ENCODE measurements at places on chromosomes 13 and 19. TPM values are rescaled to one million over a fixed set of nuclear protein-coding genes. Genes with fewer than 3 reads are reported as not detected.

- H3K36me3 ChIP-seq = no peaks in the 10 kb centered on the region
- no peak for DNase-seq
- H3K27me3 ChIP-seq = no peaks in the 10 kb centered on the region
- H3K4me3 ChIP-seq = no peak overlapping the region
- H3K4me1 ChIP-seq = no peaks in the 10 kb centered on the region
- no peak overlapping the region for H3K27ac ChIP-seq
Observed at GRCh38 chr13:112469071-112469745, 93.1 kb downstream of the SPACA7 start.

Gene SOX1
- not detected for total RNA-seq

DNA sequence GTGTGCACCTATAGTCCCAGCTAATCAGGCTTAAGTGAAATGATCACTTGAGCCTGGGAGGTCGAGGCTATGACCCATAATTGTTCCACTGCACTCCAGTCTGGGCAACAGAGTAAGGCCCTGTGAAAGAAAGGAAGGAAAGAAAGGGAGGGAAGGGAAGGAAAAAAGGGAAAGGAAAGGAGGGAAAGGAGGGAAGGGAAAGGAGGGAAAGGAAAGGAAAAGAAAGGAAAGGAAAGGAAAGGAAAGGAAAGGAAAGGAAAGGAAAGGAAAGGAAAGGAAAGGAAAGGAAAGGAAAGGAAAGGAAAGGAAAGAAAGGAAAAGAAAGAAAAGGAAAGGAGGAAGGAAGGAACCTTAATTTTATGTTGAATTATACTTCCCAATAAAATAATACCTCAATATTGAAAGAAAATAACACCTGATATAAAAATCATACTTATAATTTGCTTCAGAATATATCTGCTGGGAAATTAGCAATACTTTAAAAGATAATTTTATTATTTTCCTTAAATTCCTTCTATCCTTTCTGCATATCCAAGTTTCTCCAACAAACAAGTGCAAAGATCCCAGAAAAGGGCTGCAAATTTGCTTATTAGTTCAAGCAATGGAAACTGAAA, 177.3 kb downstream of the KLF12 start:
- no peak overlapping the region for H3K4me3 ChIP-seq
- no peaks in the 10 kb centered on the region for H3K27me3 ChIP-seq
- H3K4me1 ChIP-seq = peaks cover 5% of the 10 kb centered on the region
- DNase-seq = no peak
- no peak overlapping the region for H3K27ac ChIP-seq

Gene ZNF665
- total RNA-seq = 9.8 TPM

Gene ATP1A3
- total RNA-seq = 0.45 TPM

DNA sequence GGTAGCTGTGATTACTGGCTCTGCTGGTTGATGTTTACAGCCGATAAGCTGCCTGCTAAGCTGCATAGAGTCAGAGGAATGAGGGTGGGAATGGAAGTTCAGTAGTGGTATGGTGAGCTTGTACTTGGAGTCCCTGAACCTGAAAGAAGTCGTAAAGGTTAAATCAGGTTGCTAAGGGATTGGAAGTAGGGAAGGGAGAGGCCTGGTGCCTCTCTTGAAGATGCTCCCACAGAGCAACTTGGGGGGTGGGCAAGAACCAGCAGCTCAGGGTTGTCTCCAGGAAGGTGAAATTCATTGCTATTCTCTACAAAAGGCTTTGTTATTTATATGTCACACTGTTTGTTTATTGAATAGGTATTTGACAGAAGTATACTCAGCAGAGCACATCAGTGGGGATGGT, 73.8 kb upstream of the OLFM4 start:
- H3K27me3 ChIP-seq = no peaks in the 10 kb centered on the region
- peaks cover 13% of the 10 kb centered on the region for H3K4me1 ChIP-seq
- H3K36me3 ChIP-seq = no peaks in the 10 kb centered on the region
- H3K27ac ChIP-seq = no peak overlapping the region
- no peak overlapping the region for H3K4me3 ChIP-seq

- DNase-seq = no peak
- H3K27me3 ChIP-seq = no peaks in the 10 kb centered on the region
- peaks cover 5% of the 10 kb centered on the region for H3K4me1 ChIP-seq
Observed at GRCh38 chr13:62537593-62537992, 1121.9 kb upstream of the PCDH20 start.

GRCh38 chr13:106385654-106386053, 149.8 kb downstream of the EFNB2 start:
- no peak for DNase-seq
- no peak overlapping the region for H3K4me3 ChIP-seq
- no peaks in the 10 kb centered on the region for H3K36me3 ChIP-seq
- peak overlapping the region; percentile 80 for H3K27ac ChIP-seq
- H3K4me1 ChIP-seq = peaks cover 47% of the 10 kb centered on the region

Gene KRTDAP
- 3.3 TPM for total RNA-seq

DNA sequence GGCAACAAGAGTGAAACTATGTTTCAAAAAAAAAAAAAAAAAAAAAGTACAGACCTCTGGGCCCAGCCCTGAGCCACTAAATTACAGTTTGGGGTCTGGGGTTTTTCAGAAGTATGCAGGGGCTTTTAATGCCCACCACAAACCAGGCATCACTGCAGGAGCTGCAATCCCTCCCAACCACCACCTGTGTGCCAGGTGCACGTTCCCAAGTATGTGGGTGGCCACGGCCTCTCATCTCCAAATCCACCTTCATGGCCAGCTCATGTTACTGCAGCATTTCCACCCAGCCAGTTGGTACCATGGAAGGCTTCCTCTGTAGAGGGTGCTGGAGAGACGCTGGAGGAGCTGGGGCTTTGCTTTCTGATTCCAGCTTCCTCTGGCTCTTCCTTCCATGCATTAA, 26.5 kb downstream of the CEP89 start:
- no peak overlapping the region for H3K27ac ChIP-seq
- H3K36me3 ChIP-seq = peaks cover 56% of the 10 kb centered on the region
- DNase-seq = no peak
- no peak overlapping the region for H3K4me3 ChIP-seq
- H3K27me3 ChIP-seq = no peaks in the 10 kb centered on the region

Gene CEACAM19
- total RNA-seq = 11.0 TPM

Gene CCL25
- 0.29 TPM for total RNA-seq

DNA sequence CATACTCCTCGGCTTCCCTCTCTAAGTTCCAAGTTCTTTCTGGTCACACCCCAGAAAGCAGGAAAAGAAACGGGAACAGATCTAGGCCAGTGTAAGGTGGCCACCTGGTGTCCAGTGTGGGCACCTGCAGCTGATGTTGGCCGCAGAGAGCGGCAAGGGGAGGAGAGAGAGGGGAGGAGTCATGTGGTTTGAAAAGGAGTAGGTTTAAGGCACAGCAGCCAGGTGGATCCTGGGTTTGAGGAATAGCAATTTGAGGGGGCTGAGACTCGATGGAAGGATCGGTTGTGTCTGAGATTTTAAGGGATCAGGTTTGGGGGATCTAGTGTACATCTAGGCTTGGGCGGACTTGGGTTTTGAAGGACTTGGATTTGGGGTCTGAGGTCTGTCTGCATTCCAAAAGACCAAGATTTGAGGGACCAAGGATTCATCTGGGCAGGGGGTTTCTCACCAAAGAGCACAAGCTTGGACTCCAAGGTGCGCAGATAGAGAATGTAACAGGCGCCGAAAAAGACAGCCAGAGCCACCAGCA, 1.2 kb downstream of the RABAC1 start:
- H3K36me3 ChIP-seq = peaks cover 2% of the 10 kb centered on the region
- H3K27me3 ChIP-seq = no peaks in the 10 kb centered on the region
- H3K27ac ChIP-seq = peak overlapping the region; percentile 82
- peak; percentile 70 for DNase-seq

Gene UNC13A
- total RNA-seq = 1.1 TPM

- no peak overlapping the region for H3K4me3 ChIP-seq
- no peak for DNase-seq
- H3K27me3 ChIP-seq = no peaks in the 10 kb centered on the region
- H3K27ac ChIP-seq = peak overlapping the region; percentile 95
Observed at GRCh38 chr13:48398450-48399095, 14.3 kb downstream of the LPAR6 start.

GRCh38 chr13:106523576-106523975, 11.9 kb downstream of the EFNB2 start:
- no peak overlapping the region for H3K4me3 ChIP-seq
- H3K36me3 ChIP-seq = peaks cover 2% of the 10 kb centered on the region
- peak overlapping the region; percentile 78 for H3K27ac ChIP-seq
- H3K4me1 ChIP-seq = peaks cover 93% of the 10 kb centered on the region

Gene BRSK1
- 46.0 TPM for total RNA-seq

Gene POSTN
- 451 TPM for total RNA-seq

DNA sequence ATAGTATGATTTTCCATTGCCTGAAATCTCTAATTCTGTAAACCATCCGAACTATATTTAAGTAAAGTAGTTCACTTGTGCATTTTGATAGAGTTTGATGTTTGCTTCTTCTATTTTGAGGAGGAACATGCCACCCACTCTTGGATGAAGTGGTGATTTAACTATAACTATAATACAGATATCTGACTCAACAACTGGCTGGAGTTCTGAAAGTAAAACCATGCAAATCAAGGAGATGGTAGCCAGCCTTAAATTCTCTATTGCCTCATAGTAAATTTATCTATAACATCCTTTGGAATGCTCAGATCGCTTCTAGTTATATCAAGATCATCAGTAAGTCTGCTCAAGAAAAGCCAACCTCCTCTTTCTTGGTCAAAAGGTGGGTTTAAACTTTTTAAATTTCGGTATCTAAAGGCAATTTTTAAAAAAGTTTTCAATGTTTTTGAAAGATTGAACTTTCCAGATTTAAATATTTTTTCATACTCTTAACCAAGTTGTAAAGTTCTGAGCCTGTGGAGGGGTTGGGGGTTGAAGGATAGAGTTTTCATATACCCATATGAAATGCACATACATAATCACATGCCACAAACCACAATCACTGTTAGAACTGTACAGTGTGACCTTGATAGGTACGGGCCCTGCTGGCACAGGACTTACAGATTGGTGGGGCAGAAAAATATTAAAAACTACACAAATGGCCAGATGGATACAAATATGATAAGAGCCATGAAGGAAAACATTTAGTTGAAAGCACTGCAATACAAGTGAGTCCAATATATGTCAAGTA, 90.5 kb upstream of the RFC3 start:
- H3K4me1 ChIP-seq = peaks cover 11% of the 10 kb centered on the region
- H3K27ac ChIP-seq = no peak overlapping the region
- no peaks in the 10 kb centered on the region for H3K36me3 ChIP-seq
- DNase-seq = no peak

GRCh38 chr13:73704587-73704986, 429.6 kb downstream of the KLF12 start:
- H3K4me3 ChIP-seq = no peak overlapping the region
- H3K27me3 ChIP-seq = no peaks in the 10 kb centered on the region
- peak overlapping the region; percentile 30 for H3K27ac ChIP-seq
- peaks cover 45% of the 10 kb centered on the region for H3K4me1 ChIP-seq
- peaks cover 15% of the 10 kb centered on the region for H3K36me3 ChIP-seq

DNA sequence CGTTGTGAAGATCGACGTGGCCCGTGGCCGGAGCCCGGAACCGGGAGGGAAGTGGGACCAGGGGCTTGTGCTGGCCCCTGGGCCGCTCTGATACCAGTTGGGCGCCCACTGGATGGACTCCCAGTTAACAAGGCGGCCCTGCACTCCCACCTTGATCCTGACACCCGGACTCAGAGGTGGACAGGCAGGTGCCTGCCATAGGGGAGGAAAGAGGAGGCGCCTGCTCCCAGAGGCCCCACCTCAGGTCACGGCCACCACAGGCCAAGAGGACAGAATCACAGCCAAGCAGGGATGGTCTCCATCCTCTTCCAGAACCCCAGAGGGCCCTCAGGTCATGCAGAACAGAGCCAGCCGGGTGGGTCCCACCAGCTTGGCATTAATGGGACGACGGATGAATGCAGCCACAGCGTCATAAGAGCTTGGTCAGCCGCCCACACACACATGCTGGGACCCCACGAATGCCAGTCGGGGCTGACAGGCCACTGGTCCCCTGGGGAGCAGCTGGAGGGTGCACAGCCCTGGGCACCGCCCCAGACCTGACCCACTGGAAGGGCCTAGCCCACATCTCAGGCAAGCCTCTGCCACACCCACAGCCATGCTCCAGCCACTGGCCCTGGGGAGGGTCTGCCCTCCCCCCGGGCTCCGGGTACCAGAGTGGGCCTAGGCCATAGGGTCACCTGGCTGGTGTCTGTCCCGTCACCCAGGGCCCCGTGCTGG, 9.6 kb upstream of the KLF16 start:
- no peaks in the 10 kb centered on the region for H3K27me3 ChIP-seq
- no peak overlapping the region for H3K4me3 ChIP-seq
- H3K4me1 ChIP-seq = peaks cover 24% of the 10 kb centered on the region
- H3K27ac ChIP-seq = peak overlapping the region; percentile 95

DNA sequence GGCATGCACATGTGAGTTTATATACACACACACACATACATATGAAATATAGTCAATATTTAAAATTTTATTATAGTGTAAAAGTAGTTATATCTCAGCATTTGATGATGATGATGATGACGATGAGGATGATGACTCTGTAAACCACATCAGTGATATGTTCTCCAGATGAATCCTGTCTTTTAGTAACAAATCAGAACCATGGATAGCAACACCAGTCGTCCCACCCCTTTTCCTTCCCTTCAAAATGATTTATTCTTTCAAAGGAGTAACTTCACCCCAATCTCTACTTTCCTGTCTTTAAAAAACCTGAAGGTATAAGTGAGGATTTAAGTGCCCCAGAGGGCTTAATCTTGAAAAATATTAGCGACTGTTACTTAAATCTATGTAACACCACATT, 74.1 kb downstream of the DCLK1 start:
- no peak for DNase-seq
- no peak overlapping the region for H3K4me3 ChIP-seq
- no peak overlapping the region for H3K27ac ChIP-seq
- peaks cover 11% of the 10 kb centered on the region for H3K27me3 ChIP-seq
- H3K4me1 ChIP-seq = peaks cover 44% of the 10 kb centered on the region

DNA sequence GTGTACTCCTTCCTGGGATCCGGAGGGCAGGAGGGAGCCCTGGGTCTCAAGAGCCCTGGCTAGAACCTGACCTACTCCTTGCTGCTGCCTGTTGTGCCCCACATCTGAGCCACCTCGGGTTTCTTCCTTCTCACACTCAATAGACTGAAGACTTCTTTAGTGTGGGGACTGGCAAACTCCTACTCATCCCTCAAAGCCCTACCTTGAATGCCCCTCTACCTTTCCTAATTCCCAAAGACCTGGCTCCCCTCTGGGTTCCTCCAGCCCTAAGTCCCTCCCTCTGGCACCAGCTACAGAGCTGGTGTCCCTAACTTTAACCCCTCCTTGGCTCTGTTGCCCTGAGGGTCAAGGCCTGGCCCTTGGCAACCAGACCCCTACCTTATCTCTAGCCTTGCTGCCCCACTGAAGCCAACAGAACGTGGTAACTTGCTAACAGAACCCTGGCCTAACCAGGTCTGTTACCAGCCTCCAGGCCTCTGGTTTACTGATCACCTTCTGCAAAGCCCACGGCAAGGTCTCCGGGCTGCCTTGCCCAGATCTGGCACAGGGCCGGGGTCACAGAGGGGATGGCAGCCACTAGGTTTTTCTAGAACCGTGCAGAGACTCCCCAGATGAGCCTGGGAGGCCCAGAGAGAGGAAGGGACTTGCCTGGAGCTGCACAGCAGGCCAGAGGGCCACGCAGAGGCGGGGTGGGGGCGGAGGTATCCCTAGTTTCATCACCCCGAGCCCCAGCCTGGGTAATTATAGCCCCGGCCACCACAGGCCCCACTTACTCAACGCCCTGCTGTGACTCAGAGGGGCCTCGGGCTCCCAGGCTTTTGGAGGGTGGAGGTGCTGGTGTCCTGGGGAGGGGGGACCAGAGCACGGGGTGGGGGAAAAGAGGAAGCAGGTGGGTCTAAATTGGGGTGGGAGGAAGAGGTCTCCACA, 15.3 kb downstream of the ZBTB7A start:
- no peaks in the 10 kb centered on the region for H3K27me3 ChIP-seq
- peaks cover 32% of the 10 kb centered on the region for H3K36me3 ChIP-seq
- H3K27ac ChIP-seq = peak overlapping the region; percentile 64
- DNase-seq = no peak
